Stimulated activated CD8-positive, alpha-beta memory T cell treated with anti-CD3 and anti-CD28 coated beads, Interleukin-15, amount 100 ng/mL, for 48 hours (primary cell): ENCODE measurements at places on chromosomes 5 and 9.

DNA sequence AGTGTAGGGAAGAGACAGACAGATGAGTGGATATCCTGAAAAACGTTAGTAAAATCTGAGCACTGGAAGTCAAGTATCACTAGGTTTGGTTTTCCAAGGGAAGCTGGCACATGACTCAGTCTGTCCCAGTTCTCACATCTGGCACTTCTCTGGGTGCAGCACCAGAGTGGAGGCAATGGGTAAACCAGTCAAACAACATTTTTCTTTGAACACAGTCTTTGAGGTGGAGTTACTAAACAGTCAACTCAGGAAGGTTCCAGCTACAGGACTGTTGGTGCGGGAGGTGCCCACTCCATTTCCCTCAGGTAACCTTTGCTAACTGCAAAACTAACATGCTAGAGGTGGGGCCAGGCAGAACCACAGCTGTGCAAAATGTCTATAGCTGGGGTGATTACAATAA lies 301.4 kb upstream of the RFX3 start:
- no peak for DNase-seq

DNA sequence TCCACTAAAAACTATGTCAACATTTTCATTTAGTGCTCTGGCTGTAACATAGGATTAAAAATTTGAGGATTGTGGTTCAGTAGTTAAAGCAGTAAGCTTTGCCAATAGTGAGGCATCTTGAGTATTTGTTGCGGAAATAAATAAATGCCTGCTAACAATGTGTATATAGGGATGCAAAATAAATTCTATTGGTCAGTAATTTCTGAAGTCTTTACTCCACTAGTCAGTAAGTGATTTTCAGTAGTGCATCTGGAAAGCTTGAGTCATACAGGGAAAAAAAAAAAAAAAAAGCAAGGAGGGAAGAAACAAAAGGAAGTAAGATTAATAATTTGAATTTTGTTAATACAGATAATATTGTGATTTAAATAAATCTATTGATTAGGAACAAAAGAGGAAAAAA lies 21.0 kb downstream of the NIPBL start:
- DNase-seq: no peak

DNA sequence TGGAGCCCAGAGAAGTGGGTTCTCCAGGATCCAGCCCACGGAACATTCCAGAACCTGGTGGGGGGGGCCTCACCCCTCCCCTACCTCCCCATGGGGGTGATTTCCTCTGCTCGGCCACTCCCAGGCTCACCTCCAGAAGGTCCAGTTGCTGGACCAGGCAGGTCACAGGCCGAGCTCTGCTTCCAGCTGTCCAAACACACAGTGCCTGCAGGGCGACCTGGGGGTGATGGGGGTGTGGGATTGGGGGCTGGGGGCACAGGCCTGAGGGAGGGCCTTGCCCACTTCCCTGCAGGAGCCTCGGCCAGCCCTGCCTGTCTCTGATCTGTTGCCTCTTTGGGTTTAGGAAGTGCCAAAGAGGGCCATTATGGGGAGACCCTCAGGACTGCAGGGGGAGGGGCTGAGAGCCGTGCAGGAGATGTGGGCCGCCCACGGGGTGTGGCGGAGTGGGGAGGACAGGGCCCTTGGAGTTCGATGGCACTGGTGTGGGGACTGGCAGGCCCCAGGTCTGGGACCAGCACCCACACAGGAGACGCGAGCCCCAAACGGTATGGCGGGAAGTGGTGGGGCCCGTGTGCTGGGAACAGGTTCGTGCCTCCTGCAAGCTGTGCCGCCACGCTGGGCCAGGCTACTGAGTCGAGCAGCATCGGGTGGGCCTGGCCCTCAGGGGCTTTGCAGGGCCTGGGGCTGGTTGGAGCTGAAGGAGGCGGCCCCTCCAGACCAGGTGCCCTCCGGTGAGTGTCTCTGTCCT lies 45.6 kb upstream of the EGFL7 start:
- no peak for DNase-seq

- DNase-seq: no peak
Measured at GRCh38 chr9:137969008-137969407, 91.4 kb downstream of the CACNA1B start.

- no peak for DNase-seq
Measured at GRCh38 chr9:124770359-124771020, 621 bp downstream of the NR6A1 start.

DNA sequence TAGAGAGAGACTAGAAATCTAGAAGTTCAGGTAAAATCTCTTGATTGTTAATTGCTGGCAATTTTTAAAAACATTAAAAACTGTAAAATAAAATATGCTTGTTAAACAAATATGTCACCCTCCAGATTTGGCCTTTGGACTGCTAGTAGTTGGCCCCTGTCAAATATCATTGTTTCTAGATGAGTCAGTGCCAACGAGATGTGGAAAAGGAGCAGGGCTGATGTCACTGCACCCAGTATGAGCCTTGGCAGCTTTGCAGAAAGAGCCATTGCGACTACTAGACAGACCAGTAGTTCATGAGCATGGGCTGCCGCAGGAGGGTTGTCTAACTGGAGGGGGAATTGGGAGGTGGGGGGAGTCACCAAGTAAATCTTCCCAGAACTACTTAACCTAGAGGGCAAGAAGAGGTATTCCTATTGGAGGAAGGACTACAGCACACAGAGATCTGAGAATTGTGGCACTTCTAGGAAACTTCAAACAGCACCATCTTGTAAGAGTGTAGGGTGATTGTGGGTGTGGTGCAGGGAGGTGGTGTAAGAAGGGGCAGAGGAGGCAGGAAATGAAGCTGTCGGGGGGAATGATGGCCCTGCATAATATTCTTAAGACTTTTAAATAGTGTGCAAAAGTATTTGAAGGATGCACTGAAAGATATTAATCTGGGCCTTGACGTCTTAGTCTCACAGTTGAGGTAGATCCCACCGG lies 7.1 kb upstream of the DOCK2 start:
- DNase-seq: no peak

DNA sequence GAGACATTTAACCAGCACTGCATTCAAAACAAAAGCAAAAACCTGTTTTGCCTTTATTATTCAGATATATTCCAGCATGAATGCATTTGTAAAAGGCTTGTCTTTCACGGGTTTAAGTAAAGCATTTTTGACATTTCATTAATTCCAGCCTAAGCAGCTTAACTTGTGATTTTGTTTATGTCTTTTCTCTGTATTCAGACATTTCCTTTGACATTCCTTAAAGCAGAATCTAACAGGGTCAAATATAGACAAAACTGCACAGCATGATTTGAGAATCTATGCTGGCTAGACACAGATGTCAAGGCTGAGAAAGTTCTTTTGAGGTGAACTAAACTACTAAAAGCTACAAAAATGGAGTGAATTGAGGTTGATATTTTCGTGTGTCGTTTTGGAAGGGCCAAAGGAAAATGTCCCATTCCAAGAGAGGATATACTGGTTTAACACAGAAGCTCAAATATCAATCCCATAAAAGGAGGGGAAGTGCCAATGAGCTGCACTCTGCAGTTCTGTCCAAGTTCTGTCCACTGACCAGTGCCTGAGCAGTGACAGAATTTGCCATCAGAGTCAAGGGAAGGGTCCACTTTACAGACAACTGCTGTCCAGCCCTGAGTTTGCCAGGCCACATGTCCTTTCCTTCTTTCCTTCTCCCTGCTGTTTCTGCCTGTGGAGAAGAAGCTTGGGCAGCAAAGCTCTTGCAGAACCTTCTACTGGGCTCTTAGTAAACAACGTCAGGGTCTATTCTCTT lies 198.7 kb upstream of the KLF9 start:
- no peak for DNase-seq

GRCh38 chr5:51033215-51033614 lies 350.0 kb upstream of the ISL1 start:
- DNase-seq: no peak

GRCh38 chr5:74130155-74130897 lies 504.3 kb downstream of the ARHGEF28 start:
- DNase-seq: no peak

DNA sequence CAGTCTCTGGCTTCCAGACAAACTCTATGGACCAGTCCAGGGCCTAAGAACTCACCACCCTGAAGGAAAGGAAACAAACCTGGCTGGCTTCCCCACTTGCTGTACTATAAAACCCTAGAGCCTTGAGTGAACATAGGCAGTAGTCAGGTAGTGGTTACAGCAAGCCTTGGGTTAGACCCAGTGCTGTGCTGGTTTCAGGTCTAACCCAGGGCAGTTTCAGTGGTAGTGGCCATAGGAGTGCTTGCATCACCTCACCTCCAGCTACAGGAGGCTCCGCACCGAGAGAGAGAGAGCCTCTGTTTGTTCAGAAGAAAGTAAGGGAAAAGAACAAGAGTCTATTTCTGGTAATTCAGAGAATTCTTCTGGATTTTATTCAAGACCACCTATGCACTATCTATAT lies 714.1 kb upstream of the CDH10 start:
- no peak for DNase-seq

GRCh38 chr9:133597316-133597957 lies 11.8 kb downstream of the FAM163B start:
- DNase-seq: no peak

- no peak for DNase-seq
Measured at GRCh38 chr9:15213249-15213648, 93.8 kb downstream of the TTC39B start.

- DNase-seq: no peak
Measured at GRCh38 chr9:114656301-114656700, 1.3 kb downstream of the TEX53 start.
